ENCODE measurements at places on chromosomes 6 and 20.

DNA sequence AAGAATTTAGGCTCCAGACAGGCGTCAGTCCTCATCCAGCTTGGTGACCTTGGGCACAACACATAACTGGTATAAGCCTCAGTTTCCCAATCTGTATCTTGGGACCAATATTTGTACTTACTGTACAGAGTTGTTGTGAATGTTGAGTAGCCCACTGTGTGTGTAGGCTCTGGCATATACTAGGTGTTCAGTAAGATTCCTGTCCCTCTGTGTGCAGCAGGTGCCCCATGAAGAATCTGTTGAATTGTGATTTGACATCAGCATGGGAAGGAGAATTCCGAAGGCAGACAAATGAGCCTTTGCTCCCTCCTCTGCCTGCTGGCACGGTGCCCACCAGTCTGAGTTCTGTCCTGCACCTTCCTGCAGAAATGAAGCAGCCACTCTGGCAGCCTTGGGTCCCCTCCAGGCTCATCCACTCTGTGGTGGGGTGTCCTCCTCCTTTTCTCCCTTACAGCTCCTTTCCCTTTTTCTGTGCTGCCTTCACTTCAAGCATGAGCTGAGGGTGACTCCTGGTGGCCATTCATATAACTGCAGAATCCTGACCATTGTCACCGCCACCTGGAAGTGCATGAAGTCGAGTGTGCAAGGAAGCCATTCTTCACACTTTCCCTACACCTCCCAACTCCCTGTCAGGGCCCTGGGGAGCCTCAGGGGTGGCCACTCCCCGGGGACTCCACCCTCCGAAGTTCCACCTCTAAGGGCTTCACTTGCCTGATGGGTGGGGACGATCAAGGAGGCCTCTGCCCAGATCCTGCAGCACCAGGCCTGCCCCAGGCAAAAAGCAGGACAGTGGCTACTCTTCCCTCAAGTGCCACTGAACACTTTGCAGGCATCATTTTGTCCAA lies 48.2 kb downstream of the MRPL14 start:
- DNase-seq: peak; percentile 78
- no peak overlapping the region for H3K27ac ChIP-seq
- H3K4me3 ChIP-seq: no peak overlapping the region
- H3K4me1 ChIP-seq: peaks cover 20% of the 10 kb centered on the region
- H3K27me3 ChIP-seq: no peaks in the 10 kb centered on the region
- no peaks in the 10 kb centered on the region for H3K36me3 ChIP-seq

- peaks cover 5% of the 10 kb centered on the region for H3K4me1 ChIP-seq
- no peaks in the 10 kb centered on the region for H3K27me3 ChIP-seq
- DNase-seq: no peak
- no peaks in the 10 kb centered on the region for H3K36me3 ChIP-seq
- H3K4me3 ChIP-seq: no peak overlapping the region
- H3K27ac ChIP-seq: no peak overlapping the region
Observed at GRCh38 chr6:12200761-12201160, 89.4 kb upstream of the EDN1 start.

GRCh38 chr6:99111590-99111989 lies 163.8 kb upstream of the FBXL4 start:
- H3K27me3 ChIP-seq: peaks cover 27% of the 10 kb centered on the region
- no peaks in the 10 kb centered on the region for H3K36me3 ChIP-seq
- H3K4me3 ChIP-seq: no peak overlapping the region
- no peaks in the 10 kb centered on the region for H3K4me1 ChIP-seq

- H3K27ac ChIP-seq: no peak overlapping the region
- peaks cover 9% of the 10 kb centered on the region for H3K36me3 ChIP-seq
- H3K27me3 ChIP-seq: no peaks in the 10 kb centered on the region
Observed at GRCh38 chr6:108518714-108519576, 41.8 kb upstream of the FOXO3 start.

DNA sequence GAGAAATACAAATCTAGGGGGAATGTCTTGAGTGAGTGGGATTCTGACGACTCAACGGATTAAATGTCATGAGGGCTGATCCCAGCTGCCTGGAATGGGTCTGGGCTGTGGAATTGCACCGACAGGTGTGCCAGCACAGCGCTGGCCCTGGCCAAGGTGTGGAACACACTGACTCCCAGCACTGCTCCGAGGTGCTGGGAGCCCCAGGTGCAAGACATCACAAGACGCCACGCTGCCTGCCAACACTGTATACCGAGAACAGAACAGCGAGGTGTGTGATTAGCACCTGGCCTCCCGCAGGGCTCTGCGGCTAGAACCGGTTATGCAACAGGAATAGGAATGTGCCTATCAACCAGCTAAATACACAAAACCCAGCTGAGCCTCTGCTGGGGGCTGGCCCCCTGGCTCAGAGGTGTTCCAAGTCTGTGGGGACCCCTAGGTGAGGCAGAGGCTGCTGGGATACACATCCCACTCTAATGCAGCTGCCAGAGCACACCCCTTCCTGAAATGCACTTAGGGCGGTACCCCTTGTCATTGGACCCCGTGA lies 24.8 kb upstream of the APMAP start:
- peaks cover 13% of the 10 kb centered on the region for H3K4me1 ChIP-seq
- no peaks in the 10 kb centered on the region for H3K27me3 ChIP-seq
- no peak overlapping the region for H3K4me3 ChIP-seq
- H3K27ac ChIP-seq: no peak overlapping the region
- no peak for DNase-seq

GRCh38 chr6:44237021-44237812 lies 9.7 kb upstream of the HSP90AB1 start:
- no peaks in the 10 kb centered on the region for H3K27me3 ChIP-seq
- DNase-seq: peak; percentile 98
- peaks cover 25% of the 10 kb centered on the region for H3K4me1 ChIP-seq
- peak overlapping the region; percentile 96 for H3K27ac ChIP-seq
- H3K36me3 ChIP-seq: peaks cover 2% of the 10 kb centered on the region

GRCh38 chr6:27838945-27839625 lies 73.1 kb downstream of the OR2B2 start:
- DNase-seq: peak; percentile 79
- H3K27me3 ChIP-seq: no peaks in the 10 kb centered on the region
- H3K4me1 ChIP-seq: no peaks in the 10 kb centered on the region
- H3K27ac ChIP-seq: peak overlapping the region; percentile 91
- H3K4me3 ChIP-seq: peak overlapping the region; percentile 66
- no peaks in the 10 kb centered on the region for H3K36me3 ChIP-seq

DNA sequence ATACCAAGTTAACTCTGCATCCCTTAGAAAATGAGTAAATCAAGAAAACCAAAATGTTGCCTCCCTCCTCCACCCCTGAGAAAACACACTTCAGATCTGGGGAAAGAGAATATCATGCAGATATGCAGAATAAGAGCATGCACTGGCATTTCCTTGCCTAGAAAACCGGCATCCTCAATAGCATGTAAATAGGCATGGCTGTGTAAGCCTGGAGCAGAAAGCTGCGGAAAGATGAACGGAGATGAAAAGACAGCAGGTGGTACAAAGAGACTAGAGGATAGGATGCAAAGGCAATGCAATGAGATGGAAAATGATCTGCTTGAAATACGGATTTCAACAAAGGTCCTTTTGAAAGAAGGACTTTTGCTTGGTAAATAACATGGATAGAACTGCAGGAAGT lies 10.3 kb upstream of the GGTLC1 start:
- H3K4me3 ChIP-seq: no peak overlapping the region
- H3K4me1 ChIP-seq: no peaks in the 10 kb centered on the region
- peaks cover 49% of the 10 kb centered on the region for H3K27me3 ChIP-seq
- no peaks in the 10 kb centered on the region for H3K36me3 ChIP-seq
- no peak for DNase-seq
- no peak overlapping the region for H3K27ac ChIP-seq

DNA sequence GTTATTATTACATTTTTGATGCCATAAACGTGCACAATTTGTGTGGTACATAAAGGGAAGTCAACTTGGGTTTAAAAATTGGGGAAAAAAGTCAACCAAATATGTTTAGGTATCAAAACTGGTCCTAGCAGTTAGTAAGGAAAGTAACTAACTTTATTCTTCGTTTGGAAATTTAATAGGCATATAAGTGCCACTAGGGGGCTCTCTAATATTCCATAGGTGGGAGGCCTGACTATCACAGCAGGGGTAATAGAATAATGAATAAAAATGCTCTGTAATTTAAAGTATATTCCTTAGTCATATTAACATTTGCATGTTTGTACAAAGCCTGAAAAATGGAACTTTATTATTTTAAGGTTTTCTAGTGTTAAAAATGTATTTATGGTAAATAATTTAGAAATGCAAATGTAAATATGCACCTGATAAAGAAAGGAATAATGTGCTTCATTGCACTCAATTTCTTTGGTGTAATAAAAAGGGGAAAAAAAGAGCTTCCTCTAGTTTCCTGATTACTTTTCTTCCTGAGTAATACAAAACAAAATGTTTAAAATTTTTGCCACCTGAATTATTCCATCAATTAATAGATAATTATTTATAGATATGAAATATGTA lies 125.7 kb upstream of the HDAC2 start:
- no peak overlapping the region for H3K27ac ChIP-seq
- peak; percentile 29 for DNase-seq
- no peak overlapping the region for H3K4me3 ChIP-seq
- no peaks in the 10 kb centered on the region for H3K27me3 ChIP-seq
- H3K4me1 ChIP-seq: no peaks in the 10 kb centered on the region

DNA sequence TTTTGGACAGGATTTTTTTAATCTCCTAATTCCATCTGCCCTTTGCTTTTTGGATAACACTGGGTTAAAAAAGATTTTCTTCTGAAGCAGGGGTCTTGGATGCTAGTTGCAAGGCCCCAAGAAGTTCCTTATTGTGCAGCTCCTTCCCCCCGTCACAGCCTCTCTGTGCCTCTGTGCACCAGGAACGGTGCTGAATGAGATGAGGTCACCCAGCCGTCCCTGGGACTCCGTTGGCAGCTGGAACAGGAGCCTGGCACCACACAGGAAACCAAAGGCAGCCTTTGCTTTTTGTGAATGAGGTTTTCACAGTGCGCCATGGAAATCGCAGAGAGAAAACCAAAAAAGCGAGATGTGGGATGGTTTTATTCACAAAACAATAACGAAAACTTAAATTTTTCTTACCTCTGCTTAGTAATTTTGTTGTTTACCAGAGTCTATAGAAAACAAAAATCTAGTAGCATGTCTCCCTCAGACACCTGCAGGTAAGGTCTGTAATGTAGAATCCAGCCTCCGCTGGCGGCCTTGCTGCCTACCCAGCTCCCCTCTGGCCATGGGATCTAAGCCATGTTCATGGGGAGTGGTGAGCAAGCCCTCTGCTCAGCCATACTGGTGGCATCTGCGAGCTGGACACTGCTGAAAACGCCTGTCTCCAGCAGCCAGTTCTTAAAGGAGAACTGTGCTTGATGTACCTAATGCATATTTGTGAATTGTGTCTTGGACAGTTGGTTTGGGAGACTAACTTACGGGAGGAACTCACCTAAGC lies 40.4 kb upstream of the SYNJ2 start:
- H3K4me1 ChIP-seq: peaks cover 7% of the 10 kb centered on the region
- peaks cover 100% of the 10 kb centered on the region for H3K36me3 ChIP-seq
- no peak for DNase-seq
- no peak overlapping the region for H3K4me3 ChIP-seq

- peaks cover 68% of the 10 kb centered on the region for H3K36me3 ChIP-seq
- no peak overlapping the region for H3K27ac ChIP-seq
- no peaks in the 10 kb centered on the region for H3K27me3 ChIP-seq
- no peak overlapping the region for H3K4me3 ChIP-seq
Observed at GRCh38 chr20:25457886-25458680, 50.6 kb downstream of the GINS1 start.

GRCh38 chr20:8002056-8002455 lies 17.5 kb downstream of the TMX4 start:
- H3K36me3 ChIP-seq: peaks cover 8% of the 10 kb centered on the region
- no peak overlapping the region for H3K27ac ChIP-seq
- H3K4me3 ChIP-seq: no peak overlapping the region
- H3K4me1 ChIP-seq: no peaks in the 10 kb centered on the region
- DNase-seq: no peak

- H3K36me3 ChIP-seq: no peaks in the 10 kb centered on the region
- H3K4me3 ChIP-seq: no peak overlapping the region
- no peak overlapping the region for H3K27ac ChIP-seq
- no peaks in the 10 kb centered on the region for H3K4me1 ChIP-seq
- DNase-seq: no peak
Observed at GRCh38 chr20:7571521-7572055, 368.7 kb downstream of the HAO1 start.

DNA sequence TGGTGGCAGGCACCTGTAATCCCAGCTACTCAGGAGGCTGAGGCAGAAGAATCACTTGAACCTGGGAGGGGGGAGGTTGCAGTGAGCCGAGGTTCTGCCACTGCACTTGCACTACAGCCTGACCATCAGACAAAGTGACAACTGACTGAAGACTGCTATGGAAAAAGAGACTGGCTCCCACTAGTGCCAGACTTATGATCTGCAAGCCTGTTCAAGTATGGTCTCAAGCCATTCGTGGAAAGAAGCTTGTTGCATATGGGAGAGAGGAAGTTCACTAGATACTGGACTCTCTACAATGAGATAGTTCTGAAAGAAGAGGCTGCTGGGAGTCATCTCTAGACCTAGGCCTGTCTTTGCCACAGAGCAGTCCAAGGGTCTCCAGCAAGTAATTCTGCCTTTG lies 26.7 kb downstream of the MDN1 start:
- H3K4me3 ChIP-seq: no peak overlapping the region
- H3K27me3 ChIP-seq: no peaks in the 10 kb centered on the region
- peak; percentile 44 for DNase-seq
- no peak overlapping the region for H3K27ac ChIP-seq
- H3K4me1 ChIP-seq: peaks cover 7% of the 10 kb centered on the region

- H3K36me3 ChIP-seq: no peaks in the 10 kb centered on the region
- DNase-seq: no peak
- H3K4me3 ChIP-seq: no peak overlapping the region
- peaks cover 7% of the 10 kb centered on the region for H3K4me1 ChIP-seq
Observed at GRCh38 chr6:13870214-13870830, 54.4 kb upstream of the RNF182 start.

GRCh38 chr6:100177956-100178355 lies 183.9 kb upstream of the MCHR2 start:
- no peak overlapping the region for H3K27ac ChIP-seq
- H3K4me3 ChIP-seq: no peak overlapping the region
- H3K36me3 ChIP-seq: no peaks in the 10 kb centered on the region
- H3K4me1 ChIP-seq: peaks cover 4% of the 10 kb centered on the region
- no peak for DNase-seq

- H3K4me1 ChIP-seq: no peaks in the 10 kb centered on the region
- no peak overlapping the region for H3K4me3 ChIP-seq
- no peak for DNase-seq
Observed at GRCh38 chr20:59352541-59352940, 52.1 kb downstream of the EDN3 start.

GRCh38 chr6:166360243-166361076 lies 18.1 kb upstream of the SFT2D1 start:
- no peak overlapping the region for H3K4me3 ChIP-seq
- H3K4me1 ChIP-seq: peaks cover 2% of the 10 kb centered on the region
- no peak overlapping the region for H3K27ac ChIP-seq
- peak; percentile 19 for DNase-seq
- H3K36me3 ChIP-seq: peaks cover 3% of the 10 kb centered on the region
